ENCODE measurements at places on chromosomes 1 and 21. TPM values are rescaled to one million over a fixed set of nuclear protein-coding genes. Genes with fewer than 3 reads are reported as not detected.

TCHHL1 gene
- 6.5 TPM for total RNA-seq

RXRG gene
- total RNA-seq = not detected

SPATA1 gene
- 4.8 TPM for total RNA-seq

NMNAT2 gene
- 2.9 TPM for total RNA-seq

SLC66A1 gene
- total RNA-seq = 9.4 TPM

RIPPLY3 gene
- total RNA-seq = not detected

PPIAL4G gene
- 10.4 TPM for total RNA-seq

FNBP1L gene
- total RNA-seq = 33.5 TPM

NES gene
- 19.0 TPM for total RNA-seq

KCNA2 gene
- 2.6 TPM for total RNA-seq

SMCP gene
- total RNA-seq = 3.6 TPM

INTS3 gene
- 31.8 TPM for total RNA-seq

ANXA9 gene
- total RNA-seq = not detected

TATDN3 gene
- 51.0 TPM for total RNA-seq

CRYAA gene
- total RNA-seq = not detected

GSTM1 gene
- total RNA-seq = 23.8 TPM

TEKT2 gene
- not detected for total RNA-seq

OR2L5 gene
- total RNA-seq = 3.4 TPM

WDR26 gene
- total RNA-seq = 60.9 TPM

HCRTR1 gene
- 6.7 TPM for total RNA-seq

SYTL1 gene
- 8.2 TPM for total RNA-seq

ATAD3C gene
- total RNA-seq = 1.2 TPM

ACTRT2 gene
- 0.48 TPM for total RNA-seq

FAM78B gene
- 13.5 TPM for total RNA-seq

DESI2 gene
- 92.7 TPM for total RNA-seq

FAM43B gene
- 0.48 TPM for total RNA-seq

IFFO2 gene
- 14.0 TPM for total RNA-seq

ERG gene
- total RNA-seq = 14.9 TPM

EVA1C gene
- 7.5 TPM for total RNA-seq

NEGR1 gene
- total RNA-seq = 49.1 TPM

RGS18 gene
- 9.9 TPM for total RNA-seq

APOBEC4 gene
- total RNA-seq = 4.6 TPM

SYT2 gene
- 1.7 TPM for total RNA-seq

CELA3B gene
- not detected for total RNA-seq

IL20 gene
- total RNA-seq = 2.2 TPM

ELAVL4 gene
- 4.1 TPM for total RNA-seq

CASQ2 gene
- 38.5 TPM for total RNA-seq

PLA2G5 gene
- 4.8 TPM for total RNA-seq

PADI4 gene
- not detected for total RNA-seq

DNAI4 gene
- 38.5 TPM for total RNA-seq

TMEM269 gene
- total RNA-seq = not detected

C4BPB gene
- total RNA-seq = 2.9 TPM

NFYC gene
- 38.0 TPM for total RNA-seq

ALPL gene
- not detected for total RNA-seq

EFNA4 gene
- 9.9 TPM for total RNA-seq

Measured in umbilical cord (tissue), 2 donors.